Bronchial epithelial cell (primary cell): ENCODE measurements at places on chromosomes 11 and 22. TPM values are rescaled to one million over a fixed set of nuclear protein-coding genes. Genes with fewer than 3 reads are reported as not detected.

GRCh38 chr11:62491571-62492329, 54.9 kb downstream of the AHNAK start:
- DNase-seq = no peak

The EFCAB6 gene
- total RNA-seq = 0.26 and 0.64 TPM in 2 replicates

GRCh38 chr11:36390963-36391471, 94.9 kb downstream of the PRR5L start:
- no peak for DNase-seq

- no peak for DNase-seq
Measured at GRCh38 chr22:17472932-17473331, 90.4 kb upstream of the SLC25A18 start.

DNA sequence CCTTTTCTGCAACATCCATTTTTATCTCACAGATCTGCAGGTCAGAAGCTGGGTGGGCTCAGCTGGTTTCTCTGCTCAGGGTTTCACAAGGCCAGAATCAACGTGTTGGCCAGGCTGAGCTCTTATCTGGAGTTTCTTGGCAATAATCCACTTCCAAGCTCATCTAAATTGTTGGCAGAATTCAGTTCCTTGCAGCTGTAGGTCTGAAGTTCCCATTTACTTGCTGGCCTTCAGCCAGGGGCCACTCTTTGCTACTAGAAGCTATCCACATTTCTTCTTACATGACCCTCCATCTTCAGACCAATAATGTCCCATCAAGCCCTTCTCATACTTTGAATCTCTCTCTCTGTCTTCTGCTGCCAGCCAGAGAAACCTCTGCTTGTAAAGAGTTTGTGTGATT, 103.5 kb downstream of the WNT11 start:
- no peak for DNase-seq
